ENCODE measurements at places on chromosomes 4 and X.

DNA sequence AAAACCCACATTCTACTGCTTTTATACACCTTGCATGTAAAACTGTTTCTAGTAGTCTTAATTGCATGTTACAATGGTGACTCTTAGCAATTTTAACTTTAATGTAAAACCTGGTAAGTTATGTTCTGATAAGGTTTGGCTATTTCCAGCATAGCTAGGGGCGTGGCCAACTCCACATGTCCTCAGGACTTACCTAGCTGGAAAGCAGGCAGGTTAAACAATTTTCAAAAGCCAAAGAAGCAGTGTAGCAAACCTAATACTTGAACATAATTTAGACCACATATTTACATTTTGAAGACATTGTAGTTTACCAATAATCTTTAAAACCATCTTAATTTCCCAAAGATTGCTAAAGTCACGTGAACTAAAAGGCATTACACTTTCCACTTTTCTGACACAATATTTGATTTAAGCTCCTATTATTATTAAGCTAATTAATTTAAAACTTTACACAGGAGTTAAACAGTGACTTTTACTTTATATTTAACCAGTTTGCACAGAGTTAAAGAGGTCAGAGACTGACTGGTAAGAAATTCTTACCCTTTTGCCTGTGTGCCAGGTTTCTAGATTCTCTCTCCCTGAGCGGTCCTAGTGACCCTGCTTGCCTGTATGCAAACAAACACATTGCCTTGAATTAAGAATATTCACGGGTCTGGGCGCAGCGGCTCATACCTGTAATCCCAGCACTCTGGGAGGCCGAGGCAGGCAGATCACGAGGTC lies 88.2 kb downstream of the GLUD2 start:
- DNase-seq: no peak

- DNase-seq: no peak
Measured at GRCh38 chr4:67218883-67219282, 326.4 kb downstream of the CENPC start.

GRCh38 chrX:129797251-129797906 lies 17.6 kb downstream of the SASH3 start:
- DNase-seq: no peak

DNA sequence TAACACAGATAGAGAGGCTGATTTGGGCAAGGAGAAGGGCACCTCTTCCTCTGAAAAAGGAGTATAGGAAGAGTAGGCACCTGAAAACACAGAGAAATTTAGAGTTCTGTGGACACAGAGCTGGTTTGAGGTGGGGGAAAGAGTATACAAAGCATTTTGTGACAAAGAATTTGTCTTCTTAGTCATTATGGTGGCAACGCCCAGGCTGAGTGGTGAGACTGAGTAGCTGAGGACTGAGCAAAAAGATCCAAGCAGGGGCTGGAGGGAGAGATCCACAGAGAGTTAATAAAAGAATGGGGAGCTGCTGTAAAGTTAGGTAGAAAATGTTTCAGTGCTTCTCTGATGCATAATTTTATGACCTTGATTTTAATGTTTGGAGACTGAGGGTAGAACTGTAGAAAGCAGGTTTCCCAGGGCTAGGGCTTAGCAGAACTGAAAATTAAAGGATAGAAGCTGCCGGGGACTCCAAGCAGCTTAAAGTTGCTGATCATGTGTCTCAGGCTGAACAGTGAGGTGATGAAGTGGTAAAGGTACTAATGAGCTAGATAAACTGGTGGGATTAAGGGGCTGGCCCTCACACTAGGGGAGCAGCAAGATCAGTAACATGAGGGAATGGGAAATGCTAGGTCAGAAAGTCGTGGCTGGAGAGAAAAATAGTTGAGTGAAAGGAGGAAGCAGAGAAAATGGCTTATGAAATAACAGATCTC lies 118.9 kb downstream of the CEP44 start:
- DNase-seq: no peak

- DNase-seq: no peak
Measured at GRCh38 chr4:84110040-84110439, 389.1 kb downstream of the NKX6-1 start.

GRCh38 chrX:118254611-118255010 lies 91.3 kb upstream of the WDR44 start:
- DNase-seq: peak; percentile 38

GRCh38 chrX:109886122-109886761 lies 116.7 kb upstream of the TMEM164 start:
- peak; percentile 40 for DNase-seq

DNA sequence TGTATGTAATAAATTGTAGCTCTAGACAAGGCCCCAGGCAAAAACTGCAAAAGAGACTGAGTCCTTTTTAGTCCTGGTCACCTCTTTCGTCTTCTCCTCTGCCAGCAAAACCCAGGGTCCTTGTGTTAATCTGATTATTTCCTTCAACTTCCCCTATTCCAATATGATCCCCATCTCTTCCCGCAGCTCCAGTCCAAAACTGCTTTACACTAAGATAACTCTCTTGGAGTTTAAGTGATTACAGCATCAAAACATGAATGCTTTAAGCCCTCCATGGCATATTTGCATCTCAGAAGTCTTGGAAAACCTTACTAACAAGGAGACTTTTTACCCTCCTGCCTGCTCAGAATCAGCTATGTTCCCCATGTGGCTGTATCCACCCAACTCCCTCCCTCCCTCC lies 59.3 kb downstream of the MAGEA1 start:
- DNase-seq: no peak

DNA sequence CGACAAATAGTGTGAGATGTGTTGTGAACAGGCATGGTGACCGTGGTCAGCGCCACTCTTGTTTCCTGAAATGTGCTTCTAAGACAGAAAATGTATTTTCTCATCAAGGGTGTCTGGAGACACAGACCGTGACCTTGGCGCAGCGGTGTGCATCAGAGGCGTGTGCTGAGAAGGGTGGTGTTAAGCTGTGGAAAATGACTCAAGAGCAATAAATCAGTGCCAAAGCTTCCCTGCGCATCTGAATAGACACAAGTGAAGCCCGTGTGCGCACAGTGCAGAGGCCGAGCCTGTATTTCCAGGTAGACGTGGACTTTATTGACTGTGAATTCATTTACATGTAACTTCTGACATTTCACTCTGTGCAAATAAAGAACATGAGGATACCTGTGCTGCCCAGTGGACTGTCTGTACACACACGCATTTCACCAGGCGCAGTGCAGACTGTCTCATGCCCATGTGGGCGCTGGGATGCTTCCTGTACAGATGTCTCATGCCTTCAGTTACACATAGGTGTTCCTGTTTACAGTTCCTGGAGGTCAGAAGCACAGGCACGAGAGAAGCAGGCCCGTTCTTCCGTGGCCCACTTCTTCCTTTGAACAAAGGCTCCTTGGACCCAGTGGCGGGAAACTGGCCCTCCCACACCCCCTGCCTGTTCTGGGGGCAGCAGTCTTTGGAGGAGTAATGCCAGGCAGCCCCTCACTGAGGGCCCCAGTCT lies 31.9 kb downstream of the NSG1 start:
- DNase-seq: no peak

DNA sequence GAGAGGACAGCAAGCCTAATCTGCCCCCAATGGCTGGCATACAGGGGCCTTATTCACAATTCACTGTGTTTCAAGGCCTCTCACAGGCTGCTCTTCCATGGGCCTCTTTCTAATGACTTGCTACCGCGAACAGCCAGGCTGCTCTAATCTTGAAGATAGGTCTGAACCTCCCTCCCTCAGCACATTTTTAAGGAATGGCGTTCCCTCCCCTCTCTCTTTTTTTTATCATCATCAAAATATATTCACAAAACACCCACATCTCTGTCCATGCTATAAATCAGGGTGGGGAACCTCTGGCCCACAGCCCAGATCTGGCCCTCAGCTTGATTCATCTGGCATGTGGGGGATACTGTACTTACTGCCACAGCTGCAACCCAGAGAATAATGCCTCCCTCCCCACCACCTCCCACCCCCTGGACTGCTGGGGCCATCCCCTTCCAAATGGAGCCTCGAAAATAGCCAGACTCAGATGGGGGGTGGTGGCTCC lies 76.2 kb upstream of the PLAC1 start:
- no peak for DNase-seq

- DNase-seq: no peak
Measured at GRCh38 chr4:159593681-159594080, 490.8 kb downstream of the RAPGEF2 start.

DNA sequence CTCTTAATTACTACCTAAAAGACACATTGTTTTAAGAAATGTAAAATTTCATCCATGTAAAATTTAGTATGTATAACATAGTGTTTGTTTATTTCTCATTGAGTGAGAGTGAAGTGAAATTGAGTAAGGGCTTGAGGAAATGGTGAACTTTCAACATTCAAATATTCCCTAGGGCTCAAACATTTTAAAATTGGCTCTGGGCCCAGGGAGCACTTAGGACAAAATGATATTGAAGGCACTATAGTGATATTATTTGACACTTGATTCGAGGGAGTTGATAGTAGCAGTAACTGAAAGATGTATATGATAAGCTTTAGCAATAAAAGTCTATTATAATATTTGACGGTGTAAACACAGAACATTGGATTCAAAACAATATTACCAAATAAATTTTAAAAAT lies 1244.0 kb upstream of the TENM3 start:
- DNase-seq: no peak

- no peak for DNase-seq
Measured at GRCh38 chr4:1373892-1374705, 27.1 kb downstream of the UVSSA start.

GRCh38 chr4:44675366-44675765 lies 2.9 kb upstream of the GUF1 start:
- DNase-seq: no peak

- DNase-seq: no peak
Measured at GRCh38 chr4:92104506-92104905, 199.3 kb upstream of the GRID2 start.

- DNase-seq: no peak
Measured at GRCh38 chrX:7120878-7121219, 26.7 kb upstream of the STS start.

- DNase-seq: no peak
Measured at GRCh38 chr4:82553020-82553419, 8.8 kb downstream of the TMEM150C start.

All from NCI-H460 (cell line).